Hematopoietic multipotent progenitor cell (in vitro differentiated cells): ENCODE measurements at places on chromosomes 5 and 9. TPM values are rescaled to one million over a fixed set of nuclear protein-coding genes. Genes with fewer than 3 reads are reported as not detected.

DBH gene
- not detected for total RNA-seq

GRCh38 chr9:1982074-1982473 is 33.1 kb upstream of the SMARCA2 start:
- no peak for DNase-seq

DNA sequence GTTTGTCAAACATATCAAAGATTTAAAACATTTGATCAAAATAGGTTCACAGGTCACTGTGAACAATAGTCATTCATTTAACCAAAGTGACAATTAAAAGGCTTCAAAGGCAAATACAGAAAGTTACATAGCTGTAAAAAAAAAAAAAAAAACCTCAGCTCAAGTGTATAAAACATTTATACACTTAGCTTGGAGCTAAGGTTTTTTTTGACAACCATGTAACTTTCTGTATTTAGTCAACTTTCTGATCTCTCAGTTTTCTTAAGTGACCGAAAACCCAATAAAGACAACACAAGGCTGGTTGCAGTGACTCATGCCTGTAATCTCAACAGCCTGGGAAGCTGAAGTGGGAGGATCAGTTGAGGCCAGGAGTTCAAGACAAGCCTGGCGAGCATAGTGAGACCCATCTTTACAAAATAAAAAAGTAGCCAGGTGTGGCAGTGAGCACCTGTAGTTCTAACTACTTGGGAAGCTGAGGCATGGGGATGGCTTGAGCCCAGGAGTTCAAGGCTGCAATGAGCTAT is 16.4 kb upstream of the UBTD2 start:
- no peak for DNase-seq

KCNV2 gene
- under 0.01 TPM for total RNA-seq

- DNase-seq, result no peak
Observed at GRCh38 chr9:80375477-80375876, 803.7 kb downstream of the TLE4 start.

GRCh38 chr9:96777426-96777864 is 442 bp downstream of the ZNF510 start:
- no peak for DNase-seq

DNA sequence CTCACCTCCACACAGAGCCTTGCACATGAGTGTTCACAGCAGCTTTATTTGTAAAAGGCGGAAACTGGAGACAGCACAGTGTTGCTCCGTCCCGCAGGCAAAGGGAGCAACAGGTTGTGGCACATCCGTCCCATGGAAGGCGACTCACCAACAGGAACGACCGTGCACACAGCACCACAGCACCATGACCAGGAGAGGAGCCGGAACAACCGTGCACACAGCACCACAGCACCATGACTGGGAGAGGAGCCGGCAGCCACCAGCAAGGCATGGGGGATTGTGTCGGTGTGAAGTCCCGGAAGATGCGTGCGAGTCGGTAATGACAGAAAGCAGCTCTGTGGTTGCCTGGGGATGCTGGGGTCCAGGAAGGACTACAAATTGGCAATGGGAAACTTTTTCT is 158.5 kb downstream of the C9orf50 start:
- DNase-seq, result no peak

DNA sequence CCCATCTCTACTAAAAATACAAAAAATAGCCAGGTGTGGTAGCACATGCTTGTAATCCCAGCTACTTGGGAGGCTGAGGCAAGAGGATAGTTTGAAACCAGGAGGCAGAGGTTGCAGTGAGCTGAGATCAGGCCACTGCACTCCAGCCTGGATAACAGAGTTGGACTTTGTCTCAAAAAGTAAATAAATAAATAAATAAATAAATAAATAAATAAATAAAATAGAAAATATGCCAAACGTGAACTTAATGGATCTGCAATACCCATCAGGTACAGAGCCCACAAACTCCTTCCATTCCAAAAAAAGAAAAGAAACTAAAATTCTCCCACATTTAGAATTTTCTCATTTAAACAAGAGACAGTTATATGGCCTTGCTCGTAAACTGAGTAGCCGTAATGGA is 702.7 kb downstream of the CDH18 start:
- no peak for DNase-seq

DNA sequence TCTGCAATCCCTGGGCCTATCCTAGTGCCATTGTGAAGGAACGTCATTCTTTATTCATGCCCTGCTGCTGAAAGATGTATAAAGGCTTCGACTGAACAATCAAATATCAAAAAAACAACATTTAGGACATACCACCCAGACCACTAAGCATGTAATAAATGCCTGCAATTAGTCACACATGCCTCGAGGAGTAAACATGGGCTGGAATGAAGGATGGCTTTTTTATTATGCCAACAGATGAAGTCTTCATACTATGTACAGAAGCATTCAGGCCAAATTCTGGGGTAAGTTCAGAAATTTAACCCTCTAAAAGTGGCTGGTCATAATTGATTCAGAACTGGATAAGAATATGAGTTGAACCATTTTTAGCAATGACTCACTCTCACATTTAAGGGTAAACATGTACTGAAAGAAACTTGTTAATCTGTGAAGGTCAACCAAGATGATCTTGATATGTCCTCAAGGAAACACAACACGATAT is 38.1 kb downstream of the FAM240B start:
- no peak for DNase-seq

GRCh38 chr9:78230761-78231160 is 5.1 kb upstream of the CEP78 start:
- DNase-seq, result no peak

DNA sequence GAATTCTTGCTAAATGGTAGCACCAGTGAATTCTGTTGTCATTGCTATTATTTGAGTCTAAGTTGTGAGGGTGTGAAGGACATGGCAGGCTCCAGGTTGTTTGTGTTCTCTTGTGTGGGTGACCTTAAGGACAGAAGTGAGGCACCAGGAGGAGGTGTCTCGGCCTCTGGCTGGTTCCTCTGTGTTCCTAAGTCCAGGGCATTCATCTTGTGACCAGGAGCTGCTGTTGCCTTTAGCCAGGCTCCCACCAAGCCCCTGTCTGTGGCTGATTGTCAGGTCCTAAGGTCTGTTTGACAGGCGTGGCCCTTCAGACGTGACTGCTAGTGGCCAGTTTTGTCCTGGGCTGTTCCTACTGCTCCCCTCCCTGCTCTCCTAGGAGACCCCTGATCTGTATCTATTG is 89.4 kb downstream of the ANGPTL2 start:
- no peak for DNase-seq

- DNase-seq, result no peak
Observed at GRCh38 chr5:103525361-103525760, 37.2 kb downstream of the NUDT12 start.

DNA sequence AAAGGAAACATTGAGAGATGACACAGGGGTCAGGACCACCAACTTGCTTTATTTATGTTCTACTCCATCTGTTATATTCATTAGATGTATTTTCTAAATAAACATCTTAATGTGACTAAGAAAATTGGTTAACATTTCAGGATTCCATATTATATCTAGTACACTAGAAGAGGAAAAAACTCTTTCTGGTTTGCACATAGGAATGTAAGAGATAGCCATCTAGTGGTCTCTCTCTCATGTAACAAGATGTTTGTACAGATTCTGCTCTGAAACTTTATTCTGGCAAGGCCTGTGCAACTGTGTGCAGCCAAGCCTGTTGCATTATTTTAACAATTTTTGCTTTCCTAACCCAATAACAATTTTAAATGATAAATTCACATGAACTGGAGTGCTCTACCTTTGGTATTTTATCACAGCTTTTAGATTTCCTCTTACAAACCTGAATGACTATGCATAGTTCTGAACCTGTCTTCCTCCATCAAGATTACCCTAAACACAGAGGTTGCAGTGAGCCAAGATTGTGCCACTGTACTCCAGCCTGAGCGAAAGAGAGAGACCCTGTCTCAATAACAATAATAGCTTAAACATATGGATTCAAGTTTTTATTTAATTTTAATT is 148.2 kb downstream of the GIN1 start:
- peak; percentile 12 for DNase-seq

PTGS1 gene
- total RNA-seq, result 49.8 TPM

ZNF483 gene
- total RNA-seq, result 1.1 TPM

DNA sequence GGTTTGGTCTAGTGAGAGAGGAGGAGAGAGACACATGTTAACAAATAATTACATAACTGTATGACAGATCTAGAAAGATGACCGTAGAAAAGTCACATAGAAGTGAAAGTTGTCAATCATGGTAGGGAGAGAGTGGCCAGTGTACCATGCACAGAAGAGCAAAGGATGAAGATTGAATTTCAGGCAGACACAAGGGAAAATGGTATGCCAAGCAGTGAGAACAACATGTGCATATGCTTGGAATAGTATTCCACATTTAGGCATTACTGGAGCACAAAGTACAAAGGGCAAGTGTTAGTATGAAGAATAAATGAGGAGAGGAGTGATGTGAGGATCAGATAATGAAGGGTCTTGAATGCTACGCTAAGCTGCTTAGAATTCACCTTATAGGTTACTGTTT is 20.3 kb downstream of the GRIN3A start:
- no peak for DNase-seq

GRCh38 chr5:104987074-104987473 is 1424.5 kb upstream of the NUDT12 start:
- DNase-seq, result no peak

IRX1 gene
- 0.81 TPM for total RNA-seq
